HFFc6 (cell line): ENCODE measurements at places on chromosomes 6 and 20. TPM values are rescaled to one million over a fixed set of nuclear protein-coding genes. Genes with fewer than 3 reads are reported as not detected.

TCF15 gene
- total RNA-seq, result not detected in 3 replicates

MAVS gene
- 42.2 to 44.8 TPM (median 43.9 TPM) in 3 replicates for total RNA-seq

DNA sequence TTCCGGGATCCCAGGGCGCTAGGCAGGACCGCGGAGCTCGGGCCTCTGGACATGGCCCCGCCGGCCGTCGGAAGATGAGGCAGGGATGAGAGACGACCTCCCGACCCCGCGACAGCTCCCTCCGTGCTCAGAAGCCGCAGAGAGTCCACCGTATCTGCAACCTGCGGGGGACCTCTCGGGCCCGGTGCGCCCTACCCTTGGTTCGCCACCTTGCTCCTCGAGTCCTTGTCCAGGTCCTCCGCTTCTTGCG lies 301 bp downstream of the PPP1R3D start:
- peaks cover 47% of the 10 kb centered on the region for H3K4me1 ChIP-seq
- peak overlapping the region; percentile 91 for H3K27ac ChIP-seq
- H3K4me3 ChIP-seq, result peak overlapping the region; percentile 94
- H3K36me3 ChIP-seq, result peaks cover 20% of the 10 kb centered on the region
- no peak for DNase-seq
- H3K27me3 ChIP-seq, result 0 out of 2 replicates have a peak, but pooled peaks cover 2% of the 10 kb centered on the region

- H3K4me3 ChIP-seq, result no peak overlapping the region
- H3K36me3 ChIP-seq, result peaks cover 4% of the 10 kb centered on the region; the same call in 1 of the 2 replicates
- no peaks in the 10 kb centered on the region; the same call in 1 of the 2 replicates for H3K27me3 ChIP-seq
- no peaks in the 10 kb centered on the region for H3K4me1 ChIP-seq
- H3K27ac ChIP-seq, result no peak overlapping the region
Measured at GRCh38 chr6:51349857-51350256, 531.2 kb downstream of the TFAP2B start.

GRCh38 chr6:42393339-42393738 lies 58.4 kb downstream of the TRERF1 start:
- H3K27ac ChIP-seq, result no peak overlapping the region
- H3K36me3 ChIP-seq, result peaks cover 7% of the 10 kb centered on the region
- no peak for DNase-seq
- peaks cover 2% of the 10 kb centered on the region for H3K27me3 ChIP-seq

DNA sequence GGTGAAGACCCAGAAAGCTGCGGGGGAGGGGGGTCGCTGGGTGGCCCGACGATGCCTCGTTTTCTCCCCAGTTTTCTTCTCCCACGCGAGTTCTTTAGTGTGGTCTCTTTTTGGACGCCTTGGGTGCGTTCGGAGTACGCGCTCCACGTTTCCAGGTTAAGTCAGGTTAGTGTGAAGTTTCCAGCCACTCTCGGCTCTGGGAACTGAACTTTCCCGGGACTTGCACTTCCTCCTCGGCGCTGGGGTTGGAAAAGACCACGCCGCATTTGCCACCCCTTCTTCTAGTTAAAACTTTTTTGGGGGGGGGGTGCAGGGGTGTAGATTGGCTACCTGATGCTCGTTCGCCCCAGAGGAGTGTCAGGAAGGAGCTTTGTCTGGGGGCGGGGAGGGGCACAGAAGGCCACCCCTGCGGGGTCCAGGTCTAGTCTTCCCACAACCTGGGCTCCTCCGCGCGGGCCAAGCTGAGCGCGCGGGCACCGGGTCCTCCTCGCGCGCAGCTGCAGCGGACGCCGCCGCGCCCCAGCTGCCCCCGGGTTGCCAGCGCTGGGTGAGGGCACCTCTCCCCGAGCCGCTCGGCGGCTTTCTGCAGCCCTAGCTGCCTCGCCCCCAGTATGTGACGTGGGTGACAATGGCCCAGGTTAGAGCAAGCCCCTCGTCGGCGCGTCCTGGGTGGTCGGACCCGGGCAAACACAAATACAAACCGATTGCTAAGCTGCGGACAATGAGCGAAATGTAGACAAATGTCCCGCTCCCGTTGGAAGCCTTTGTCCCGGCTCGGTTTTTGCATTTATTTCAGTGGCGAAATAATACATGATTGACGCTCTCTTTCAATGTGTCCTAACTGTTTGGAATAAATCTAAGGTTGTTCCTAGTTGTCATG lies 1.7 kb upstream of the NKX2-2 start:
- no peak overlapping the region; the same call in 1 of the 2 replicates for H3K4me3 ChIP-seq
- DNase-seq, result no peak
- 0 out of 2 replicates have a peak, but pooled peaks cover 5% of the 10 kb centered on the region for H3K36me3 ChIP-seq
- peaks cover 67% of the 10 kb centered on the region for H3K27me3 ChIP-seq

DNA sequence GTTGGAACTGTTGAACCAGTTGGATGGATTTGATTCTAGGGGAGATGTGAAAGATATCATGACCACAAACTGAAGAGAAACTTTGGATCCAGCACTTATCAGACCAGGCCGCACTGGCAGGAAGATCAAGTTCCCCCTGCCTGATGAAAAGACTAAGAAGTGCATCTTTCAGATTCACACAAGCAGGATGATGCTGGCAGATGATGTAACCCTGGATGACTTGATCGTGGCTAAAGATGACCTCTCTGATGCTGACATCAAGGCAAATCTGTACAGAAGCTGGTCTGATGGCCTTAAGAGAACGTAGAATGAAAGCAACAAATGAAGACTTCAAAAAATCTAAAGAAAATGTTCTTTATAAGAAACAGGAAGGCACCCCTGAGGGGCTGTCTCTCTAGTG lies 72.8 kb upstream of the CDYL start:
- H3K4me3 ChIP-seq, result no peak overlapping the region
- H3K36me3 ChIP-seq, result no peaks in the 10 kb centered on the region; the same call in 1 of the 2 replicates
- H3K4me1 ChIP-seq, result peaks cover 7% of the 10 kb centered on the region; the same call in 1 of the 2 replicates
- no peak for DNase-seq
- no peak overlapping the region for H3K27ac ChIP-seq
